Left renal cortex interstitium (tissue), 4 donors: ENCODE measurements at places on chromosomes 13 and 19.

DNA sequence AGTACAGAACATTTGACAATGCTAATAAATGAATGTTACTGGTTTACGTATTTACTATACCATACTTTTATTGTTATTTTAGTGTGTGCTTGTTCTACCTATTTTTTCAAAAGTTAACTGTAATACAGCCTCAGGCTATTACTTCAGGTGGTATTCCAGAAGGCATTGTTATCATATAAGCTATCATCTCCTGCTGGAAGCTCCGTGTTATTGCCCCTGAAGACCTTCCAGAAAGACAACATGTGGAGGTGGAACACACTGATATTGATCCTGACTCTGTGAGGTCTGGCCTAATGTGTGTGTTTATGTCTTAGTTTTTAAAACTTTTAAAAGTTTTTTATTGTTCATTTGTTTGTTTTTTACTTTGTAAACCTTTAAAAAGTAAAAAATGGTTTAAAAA, 509.8 kb upstream of the SPRY2 start:
- DNase-seq = no peak

- DNase-seq = peak; percentile 46
Observed at GRCh38 chr19:6464070-6464873, at the start of gene CRB3. Gene CRB3, plus strand, starts transcription at chr19:6464271. Its CDS starts 431 bp downstream, at chr19:6464702.

GRCh38 chr13:110005563-110005962, 219.2 kb upstream of the IRS2 start:
- no peak for DNase-seq

- no peak for DNase-seq
Observed at GRCh38 chr13:113489171-113489548, 1.4 kb downstream of the DCUN1D2 start.

DNA sequence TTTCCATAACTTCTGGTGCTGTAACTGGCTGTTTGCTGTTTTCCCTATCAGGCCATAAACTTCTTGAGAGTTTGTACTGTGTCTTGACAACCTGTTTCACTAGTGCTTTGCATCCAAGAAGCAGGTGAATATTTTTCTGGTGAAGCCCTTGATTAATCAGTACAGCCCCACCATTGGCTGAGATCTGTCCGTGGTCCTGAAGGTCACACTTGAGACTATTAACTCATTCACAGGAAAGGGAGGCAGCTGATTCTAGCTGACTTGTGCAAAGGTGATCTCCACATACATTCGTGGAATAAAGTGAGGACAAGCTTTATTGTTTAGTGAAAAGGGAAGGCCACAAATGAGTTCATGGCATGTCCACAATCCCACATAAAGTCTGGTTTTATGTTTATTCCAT, 61.4 kb upstream of the ZNF835 start:
- no peak for DNase-seq

- DNase-seq = no peak
Observed at GRCh38 chr19:48183356-48183755, 12.9 kb downstream of the ZSWIM9 start.

DNA sequence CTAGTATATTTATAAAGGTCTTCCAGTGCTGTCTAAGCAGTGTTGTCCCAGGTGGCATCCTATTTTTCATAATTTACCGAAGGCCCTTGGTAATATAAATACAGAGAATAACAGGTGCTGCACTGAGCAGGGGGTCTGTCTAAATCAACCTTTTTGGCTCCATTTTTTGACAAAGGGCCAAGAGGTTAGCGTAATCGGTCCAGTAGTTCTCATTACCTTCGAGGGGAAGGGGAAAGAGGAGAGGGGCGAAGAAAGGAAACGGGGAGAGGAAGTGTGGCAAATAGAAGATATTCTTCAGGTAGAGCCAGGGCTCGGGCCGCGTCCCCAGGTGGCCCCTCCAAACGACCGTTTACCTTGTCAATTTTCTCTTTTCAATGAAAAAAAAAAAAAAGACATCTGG, 749 bp upstream of the PAN3 start:
- DNase-seq = peak; percentile 18

- no peak for DNase-seq
Observed at GRCh38 chr13:62119739-62120700, 704.4 kb upstream of the PCDH20 start.

GRCh38 chr19:29636553-29637360, 28.5 kb upstream of the PLEKHF1 start:
- no peak for DNase-seq

DNA sequence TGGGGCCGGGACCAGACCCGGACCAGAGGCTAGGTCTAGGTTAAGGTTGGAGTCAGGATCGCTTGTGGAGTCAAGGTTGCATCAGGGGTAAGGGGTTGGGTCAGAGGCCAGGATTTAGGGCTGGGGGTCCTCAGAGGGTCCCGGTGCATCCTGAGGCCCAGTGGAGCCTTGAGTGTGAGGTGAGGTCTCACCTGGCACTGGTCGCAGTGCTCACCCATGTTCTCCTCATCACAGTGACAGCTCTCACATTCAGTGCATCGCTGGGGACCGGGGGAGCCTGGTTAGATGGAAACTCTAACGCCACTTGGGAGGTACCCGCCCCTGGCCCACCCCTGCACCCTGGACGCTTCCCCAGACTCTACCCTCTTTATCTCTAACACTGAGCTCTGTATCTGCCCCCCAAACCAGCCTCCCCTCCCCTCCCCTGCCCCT, 3.1 kb downstream of the HRC start:
- DNase-seq = no peak

GRCh38 chr13:96816874-96817273, 177.4 kb downstream of the OXGR1 start:
- DNase-seq = no peak

- DNase-seq = no peak
Observed at GRCh38 chr13:80877209-80877943, 536.5 kb upstream of the SPRY2 start.

DNA sequence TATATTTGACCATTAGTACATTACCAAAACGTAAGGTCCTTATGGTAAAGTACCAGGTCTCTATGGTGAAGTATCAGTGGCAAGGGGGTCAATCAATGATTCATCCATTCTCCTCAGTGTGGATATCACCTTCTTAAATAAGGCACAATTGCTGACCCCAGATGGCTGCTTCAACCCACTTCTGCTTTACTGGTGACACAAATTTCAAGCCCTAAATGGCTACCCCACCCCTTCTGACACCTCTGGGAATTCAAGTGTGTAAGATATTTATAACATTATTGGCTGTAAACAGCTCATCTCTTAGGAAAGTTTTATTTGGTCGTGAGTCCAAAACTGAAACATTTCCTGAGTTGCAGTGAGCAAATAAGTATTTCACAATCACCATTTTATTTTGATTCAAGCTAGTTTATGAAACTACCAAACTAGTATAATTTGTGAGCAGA, 7.9 kb upstream of the WBP4 start:
- no peak for DNase-seq

- no peak for DNase-seq
Observed at GRCh38 chr19:10780368-10780767, 55.6 kb downstream of the TMED1 start.

- no peak for DNase-seq
Observed at GRCh38 chr19:3047496-3048189, 14.7 kb downstream of the TLE5 start.

- no peak for DNase-seq
Observed at GRCh38 chr19:38290631-38291147, 13.4 kb upstream of the C19orf33 start.

DNA sequence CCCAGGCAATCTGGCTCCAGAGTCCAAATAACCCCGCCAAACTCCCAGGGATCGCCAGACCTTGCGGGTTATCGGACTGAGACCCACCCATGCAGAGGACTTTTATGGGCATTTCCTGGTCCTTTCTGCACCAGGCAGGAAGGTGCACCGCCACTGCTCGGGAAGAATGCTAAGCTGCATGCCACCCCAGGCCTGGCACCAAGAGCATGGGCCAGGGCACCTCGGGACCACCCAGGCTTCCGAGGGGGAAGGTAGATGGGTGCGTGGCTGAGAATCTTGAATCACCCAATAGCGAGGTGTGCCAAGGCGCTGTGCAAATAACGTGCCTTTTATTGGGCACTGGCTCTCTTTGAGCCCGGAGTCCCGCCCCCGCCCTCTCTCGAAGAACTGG, 422 bp upstream of the ZNF575 start:
- DNase-seq = no peak

DNA sequence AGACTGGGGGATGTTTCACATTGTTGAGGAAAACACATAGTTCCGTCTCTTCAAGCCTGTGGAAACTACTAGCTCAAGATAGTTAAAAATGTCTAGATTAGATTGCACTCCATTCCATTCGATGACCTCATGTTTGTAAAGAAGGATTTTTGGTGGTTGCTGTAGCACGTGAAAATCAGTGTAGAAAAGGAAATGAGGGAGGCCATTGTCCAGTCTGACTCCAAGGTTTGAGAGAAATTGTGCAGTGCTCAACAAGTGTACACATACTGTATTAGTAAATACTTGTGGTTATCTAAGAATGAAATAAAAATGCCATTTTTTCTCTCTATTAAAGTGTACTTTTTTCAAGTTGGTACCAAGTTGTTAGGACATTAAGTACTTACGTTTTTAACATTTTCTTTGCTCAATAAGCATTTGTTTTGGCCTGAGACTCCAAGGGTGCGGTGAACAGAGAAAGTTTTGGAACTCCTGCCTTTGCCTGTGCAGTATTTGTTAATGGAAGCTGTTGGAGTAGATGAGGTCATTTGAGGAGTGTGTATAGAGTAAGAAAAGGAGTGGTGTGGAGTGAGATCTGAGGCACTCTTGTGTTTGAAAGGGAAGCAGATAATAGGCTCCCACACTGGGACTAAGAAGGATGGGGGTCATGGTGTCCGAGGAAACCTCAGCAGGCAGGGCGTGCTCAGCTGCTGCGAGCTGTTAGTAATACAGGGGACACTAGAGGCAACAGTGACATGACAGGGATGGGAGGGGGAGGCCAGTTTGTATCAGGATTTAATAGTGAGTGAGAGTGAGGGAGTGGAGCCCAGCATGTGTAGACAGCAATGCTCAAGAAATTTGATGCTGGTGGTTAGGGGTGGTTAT, 4.4 kb downstream of the WASF3 start:
- DNase-seq = no peak

DNA sequence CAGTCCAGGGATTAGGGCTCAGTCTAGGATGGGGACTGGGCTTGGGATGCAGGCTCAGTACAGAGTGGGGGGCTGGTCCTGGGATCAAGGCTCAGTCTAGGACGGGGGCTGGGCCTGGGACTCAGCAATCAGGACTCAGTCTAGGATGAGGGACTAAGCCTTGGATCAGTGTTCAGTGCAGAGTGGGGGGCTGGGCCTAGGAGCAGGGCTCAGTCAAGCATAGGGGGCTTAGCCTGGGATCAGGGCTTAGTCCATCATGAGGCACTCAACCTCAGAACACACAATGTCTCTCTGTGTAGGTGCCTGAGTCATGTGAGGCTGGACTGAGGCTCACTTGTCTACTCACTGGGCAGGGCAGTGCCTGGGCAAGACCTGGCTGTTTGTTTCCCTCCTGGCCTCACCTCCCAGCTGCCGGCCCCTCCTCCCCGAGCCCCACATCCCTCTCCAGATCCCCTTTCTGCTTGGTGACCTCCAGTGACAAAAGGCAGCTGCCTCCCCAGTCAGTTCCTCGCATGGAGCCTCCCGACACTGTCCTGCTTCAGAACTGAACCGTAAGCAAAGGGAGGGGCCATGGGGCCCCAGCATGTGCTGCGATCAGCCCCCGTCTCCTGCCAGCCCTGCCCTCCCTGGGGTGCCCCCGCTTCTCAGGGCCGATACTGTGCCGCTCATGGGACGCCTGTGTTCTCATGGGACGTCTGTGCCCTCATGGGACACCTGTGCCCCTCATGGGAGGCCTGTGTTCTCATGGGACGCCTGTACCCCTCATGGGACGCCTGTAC, 6.5 kb upstream of the S1PR4 start:
- no peak for DNase-seq

GRCh38 chr19:47587295-47587694, 14.3 kb upstream of the ZNF541 start:
- no peak for DNase-seq

GRCh38 chr13:51675877-51676276, 91.6 kb downstream of the WDFY2 start:
- no peak for DNase-seq

GRCh38 chr13:40317980-40318327, 348.5 kb downstream of the FOXO1 start:
- no peak for DNase-seq

GRCh38 chr19:57363688-57364181, 384 bp downstream of the TRAPPC2B start:
- no peak for DNase-seq

DNA sequence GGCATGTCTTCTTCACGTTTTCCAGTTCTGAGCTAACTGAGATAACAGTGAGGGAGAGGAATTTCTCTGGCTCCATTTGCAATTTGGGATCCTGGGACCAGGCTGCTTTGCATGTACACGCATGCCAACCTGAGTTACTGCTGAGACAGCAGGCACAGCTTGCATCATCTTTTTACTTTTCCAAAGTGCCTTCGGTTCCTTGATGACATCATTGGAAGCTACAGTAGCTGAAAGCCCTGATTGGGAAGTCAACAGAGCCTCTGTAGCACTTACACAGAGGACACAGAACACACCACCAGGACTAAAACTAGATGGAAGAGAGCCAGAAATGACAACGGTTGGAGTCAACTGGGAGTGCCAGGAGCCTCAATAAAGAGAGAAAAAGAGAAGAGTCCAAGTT, 399.1 kb upstream of the GPC6 start:
- DNase-seq = no peak

DNA sequence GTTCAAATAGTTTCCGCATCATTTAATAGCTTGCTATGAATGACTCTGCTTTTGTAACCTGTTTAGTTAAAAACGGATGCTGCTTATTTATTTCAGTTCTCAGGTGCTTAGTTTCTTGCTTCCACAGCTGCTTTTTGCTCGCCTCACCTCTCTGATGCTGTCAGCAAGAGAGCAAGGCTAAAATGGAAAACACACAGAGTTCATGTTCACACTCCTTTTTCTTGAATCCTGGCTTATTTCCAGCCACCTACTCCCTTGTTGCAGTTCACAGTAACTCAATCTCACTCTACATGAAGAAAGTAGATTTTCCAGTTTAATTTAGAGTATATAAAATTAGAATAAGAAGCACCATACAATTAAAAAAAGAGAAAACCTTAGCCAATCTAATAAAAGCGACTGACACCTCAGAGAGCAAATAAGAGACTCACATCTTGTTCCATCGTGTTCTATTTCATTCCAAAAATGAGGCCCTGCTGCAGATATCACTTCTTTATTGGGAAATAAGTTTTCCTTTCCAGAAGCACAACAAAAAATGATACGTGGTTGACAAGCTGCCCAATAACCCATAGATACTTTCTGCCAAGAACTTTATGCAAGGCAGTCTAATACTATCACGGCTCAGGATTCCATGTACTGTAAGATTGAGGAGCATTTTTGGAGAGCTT, 326.1 kb upstream of the SLITRK1 start:
- no peak for DNase-seq

GRCh38 chr13:99892196-99892613, 79.4 kb downstream of the ZIC5 start:
- no peak for DNase-seq
